RCC 7860 (cell line): ENCODE measurements at places on chromosomes 13 and 19.

DNA sequence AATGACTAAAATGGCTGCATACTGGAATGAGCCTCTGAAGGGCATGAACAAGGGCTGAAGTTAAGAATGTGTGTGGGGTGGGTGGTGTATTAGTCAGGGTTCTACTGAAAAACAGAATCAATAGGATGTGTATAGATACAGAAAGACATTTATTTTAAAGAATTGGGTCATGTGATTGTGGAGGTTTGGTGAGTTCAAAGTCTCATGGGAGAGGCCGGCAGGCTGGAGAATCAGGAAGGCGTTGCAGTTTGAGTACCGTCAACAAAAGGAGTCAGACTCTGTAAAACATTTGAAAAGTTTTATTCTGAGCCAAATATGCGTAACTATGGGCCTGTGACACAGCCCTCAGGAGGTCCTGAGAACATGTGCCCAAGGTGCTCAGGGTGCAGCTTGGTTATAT lies 24.5 kb upstream of the CYSLTR2 start:
- DNase-seq = no peak

DNA sequence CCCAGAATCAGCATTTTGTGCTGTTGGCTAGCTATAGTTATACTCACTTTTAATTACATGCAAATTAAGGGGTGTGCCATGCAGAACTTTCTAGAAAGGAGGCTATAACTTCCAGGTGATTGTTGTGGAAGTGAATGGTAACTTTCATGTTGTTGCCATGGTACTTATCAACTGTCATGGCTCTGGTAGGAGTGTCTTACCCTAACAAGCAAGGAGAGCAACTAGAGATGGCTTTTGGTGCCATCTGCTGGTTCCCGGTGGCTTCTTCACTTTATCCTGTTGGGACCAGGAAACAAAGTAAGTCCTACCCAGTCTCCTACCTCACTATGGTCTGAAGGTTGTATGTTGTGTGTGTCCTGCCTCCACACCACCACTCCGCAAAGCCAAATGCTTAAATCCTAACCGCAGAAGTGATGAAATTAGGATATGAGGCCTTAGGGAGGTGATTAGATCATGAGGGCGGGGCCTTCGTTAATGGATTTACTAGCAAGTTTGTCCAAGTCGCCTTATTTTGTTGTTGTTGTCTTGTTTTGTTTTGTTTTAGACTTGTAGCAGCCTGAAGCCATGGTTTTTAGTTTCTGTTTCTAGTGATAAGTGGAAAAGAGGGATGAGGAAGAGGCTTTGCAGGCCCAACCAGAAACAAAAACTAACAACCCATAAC lies 22.6 kb downstream of the FBXL12 start:
- peak; percentile 76 for DNase-seq

DNA sequence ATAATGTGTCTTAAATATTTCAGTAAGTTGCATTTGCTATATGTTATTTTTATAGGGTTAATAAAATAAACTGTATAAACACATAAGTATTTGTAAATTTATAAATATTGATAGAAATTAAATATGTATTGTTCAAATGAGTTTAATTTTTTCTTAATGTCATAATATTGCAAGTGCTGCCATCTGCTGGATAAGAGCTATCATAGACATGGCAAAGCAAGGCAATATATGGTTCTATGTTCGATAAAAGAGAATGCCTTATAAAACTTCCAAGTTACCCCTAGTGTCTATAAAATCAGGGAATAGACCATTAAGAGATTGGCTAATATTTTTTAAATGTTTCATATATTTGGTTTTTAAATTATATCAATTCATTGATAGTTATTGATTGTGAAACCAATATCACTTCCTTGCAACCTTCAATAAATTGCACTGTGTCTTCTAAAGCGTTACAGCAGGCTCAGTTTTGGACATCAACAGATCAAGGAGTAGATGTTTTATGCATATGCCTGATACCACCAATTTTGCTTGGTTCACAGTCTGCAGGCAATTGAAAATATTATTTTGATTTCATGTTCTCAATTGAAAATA lies 29.0 kb upstream of the SLITRK6 start:
- no peak for DNase-seq

- no peak for DNase-seq
These were observed 153.8 kb upstream of the SERP2 start for GRCh38 chr13:44219577-44220548.

DNA sequence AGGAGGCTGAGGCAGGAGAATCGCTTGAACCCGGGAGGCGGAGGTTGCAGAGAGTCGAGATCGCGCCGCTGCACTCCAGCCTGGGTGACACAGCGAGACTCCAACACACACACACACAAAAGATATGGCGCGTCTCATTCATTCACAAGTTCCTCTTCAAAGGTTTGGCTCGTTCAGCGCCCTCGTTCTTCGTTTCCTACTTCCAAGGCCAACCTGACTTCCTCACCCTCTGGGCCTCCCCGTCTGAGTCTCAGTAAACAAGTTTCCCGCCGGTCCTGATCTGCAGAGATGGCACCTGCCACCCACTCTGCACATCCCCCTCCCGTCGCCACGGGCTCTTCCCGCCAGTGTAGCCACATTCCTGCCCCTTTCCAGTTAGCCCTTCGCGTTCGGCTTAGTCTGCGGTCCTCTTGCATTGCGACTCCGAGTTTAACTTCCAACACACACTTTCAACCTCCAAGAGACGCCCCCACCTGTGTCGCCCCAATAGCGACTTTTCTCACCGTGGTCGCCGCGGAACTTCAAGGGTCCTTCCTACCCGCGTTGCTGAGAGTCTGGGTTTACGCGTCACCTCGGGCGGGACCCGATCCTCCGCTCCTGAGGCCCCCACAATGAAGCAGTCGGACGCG lies 1.3 kb upstream of the BSG start:
- DNase-seq = no peak

- DNase-seq = no peak
These were observed 21.3 kb downstream of the ZNF626 start for GRCh38 chr19:20640023-20640422.

DNA sequence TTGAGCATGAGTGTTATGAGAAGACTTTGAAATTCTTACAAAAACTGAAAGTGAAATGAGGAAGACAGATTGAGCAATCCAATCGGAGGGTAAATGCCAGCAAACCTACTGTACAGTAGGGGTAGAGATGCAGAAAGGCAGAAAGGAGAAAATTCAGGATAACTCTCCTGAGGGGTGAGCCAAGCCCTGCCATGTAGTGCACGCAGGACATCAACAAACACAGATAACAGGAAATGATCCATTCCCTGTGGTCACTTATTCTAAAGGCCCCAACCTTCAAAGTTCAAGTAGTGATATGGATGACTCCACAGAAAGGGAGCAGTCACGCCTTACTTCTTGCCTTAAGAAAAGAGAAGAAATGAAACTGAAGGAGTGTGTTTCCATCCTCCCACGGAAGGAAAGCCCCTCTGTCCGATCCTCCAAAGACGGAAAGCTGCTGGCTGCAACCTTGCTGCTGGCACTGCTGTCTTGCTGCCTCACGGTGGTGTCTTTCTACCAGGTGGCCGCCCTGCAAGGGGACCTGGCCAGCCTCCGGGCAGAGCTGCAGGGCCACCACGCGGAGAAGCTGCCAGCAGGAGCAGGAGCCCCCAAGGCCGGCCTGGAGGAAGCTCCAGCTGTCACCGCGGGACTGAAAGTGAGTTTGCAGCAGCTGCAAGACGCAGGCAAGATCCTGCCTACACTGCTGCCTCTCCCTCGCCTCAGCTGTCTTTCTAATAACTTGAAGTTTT lies at the start of gene TNFSF13B:
TSS of gene TNFSF13B (plus strand) at position 118 of the 728 bp plus-strand sequence. CDS start at position 296, 178 bp downstream.
- DNase-seq = peak; percentile 7

GRCh38 chr13:27267596-27267995 lies 3.0 kb upstream of the RASL11A start:
- no peak for DNase-seq

DNA sequence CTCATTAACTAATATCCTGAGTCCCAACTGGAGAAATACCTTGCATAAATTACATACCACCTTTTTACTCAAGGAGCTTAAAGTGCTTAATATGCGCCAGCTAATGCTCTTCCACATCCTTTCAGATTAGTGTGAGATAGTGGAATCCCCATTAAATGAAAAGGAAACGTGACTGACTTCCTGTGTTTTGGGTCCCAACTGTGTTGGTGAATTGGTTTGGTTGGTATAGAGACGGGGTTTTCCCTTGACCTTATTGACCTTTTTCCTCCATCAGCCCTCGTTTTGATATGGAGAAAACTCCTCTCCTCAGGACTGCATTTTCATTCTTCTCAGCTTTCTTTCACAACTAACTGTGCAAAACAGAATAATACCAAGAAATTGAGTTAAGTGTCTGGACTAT lies 163.5 kb downstream of the PAN3 start:
- no peak for DNase-seq

DNA sequence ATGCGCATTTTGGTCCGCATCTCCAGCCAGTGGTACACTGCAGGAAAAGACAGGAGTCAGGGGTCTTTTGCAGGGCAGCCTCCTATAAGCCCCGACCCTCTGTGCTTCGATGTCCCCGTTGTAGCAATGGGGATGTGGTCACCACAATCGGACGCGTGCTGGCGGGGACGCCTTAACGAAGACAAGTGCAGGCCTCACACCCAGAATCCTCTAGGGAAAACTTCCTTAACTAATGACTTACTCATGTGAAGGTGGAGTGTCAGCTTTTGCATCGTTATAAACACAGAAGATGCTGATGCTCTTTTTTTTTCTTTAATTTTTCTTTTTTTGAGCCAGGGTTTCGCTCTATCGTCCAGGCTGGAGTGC lies 22.1 kb downstream of the VASP start:
- no peak for DNase-seq

- no peak for DNase-seq
These were observed 33.2 kb upstream of the TFDP1 start for GRCh38 chr13:113551081-113552000.

GRCh38 chr13:53743906-53744305 lies 715.3 kb downstream of the OLFM4 start:
- no peak for DNase-seq

GRCh38 chr19:48768994-48769713 lies 13.8 kb downstream of the FGF21 start:
- no peak for DNase-seq

- DNase-seq = no peak
These were observed 41.8 kb upstream of the PNMA8B start for GRCh38 chr19:46537136-46538097.

- no peak for DNase-seq
These were observed 245.0 kb upstream of the SERP2 start for GRCh38 chr13:44128552-44129001.

GRCh38 chr13:36163286-36163685 lies 32.1 kb upstream of the DCLK1 start:
- no peak for DNase-seq

DNA sequence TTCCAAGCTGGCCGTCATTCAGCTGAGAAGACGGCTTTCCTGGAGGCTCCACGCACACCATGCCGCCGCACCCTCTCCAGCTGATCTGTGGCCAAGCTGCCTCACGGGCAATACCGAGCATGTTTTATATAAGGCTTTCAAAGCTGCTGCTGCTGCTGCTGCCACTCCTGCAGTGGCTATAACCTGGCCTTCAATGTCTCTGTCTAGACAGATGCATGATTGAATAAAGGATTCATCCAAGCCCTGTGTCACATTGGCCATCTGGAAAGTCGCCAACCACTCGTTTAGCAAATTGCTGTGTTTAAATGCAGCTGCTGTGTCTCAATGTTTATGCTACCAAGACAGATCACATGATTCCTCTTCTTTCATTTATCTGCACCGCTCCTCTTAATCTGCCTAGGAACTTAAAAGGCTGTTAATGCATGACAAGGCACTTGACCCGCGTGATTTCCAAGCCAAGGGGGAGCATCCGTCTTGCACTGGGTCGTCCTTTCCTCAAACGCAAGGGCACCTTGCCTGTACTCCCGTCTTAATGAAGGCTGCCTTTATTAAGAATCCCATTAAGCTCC lies 114.3 kb downstream of the TEX26 start:
- no peak for DNase-seq

- DNase-seq = peak; percentile 47
These were observed 9.0 kb upstream of the MEIS3 start for GRCh38 chr19:47428177-47428894.

GRCh38 chr19:41784743-41785142 lies 11.6 kb upstream of the CEACAM3 start:
- no peak for DNase-seq

DNA sequence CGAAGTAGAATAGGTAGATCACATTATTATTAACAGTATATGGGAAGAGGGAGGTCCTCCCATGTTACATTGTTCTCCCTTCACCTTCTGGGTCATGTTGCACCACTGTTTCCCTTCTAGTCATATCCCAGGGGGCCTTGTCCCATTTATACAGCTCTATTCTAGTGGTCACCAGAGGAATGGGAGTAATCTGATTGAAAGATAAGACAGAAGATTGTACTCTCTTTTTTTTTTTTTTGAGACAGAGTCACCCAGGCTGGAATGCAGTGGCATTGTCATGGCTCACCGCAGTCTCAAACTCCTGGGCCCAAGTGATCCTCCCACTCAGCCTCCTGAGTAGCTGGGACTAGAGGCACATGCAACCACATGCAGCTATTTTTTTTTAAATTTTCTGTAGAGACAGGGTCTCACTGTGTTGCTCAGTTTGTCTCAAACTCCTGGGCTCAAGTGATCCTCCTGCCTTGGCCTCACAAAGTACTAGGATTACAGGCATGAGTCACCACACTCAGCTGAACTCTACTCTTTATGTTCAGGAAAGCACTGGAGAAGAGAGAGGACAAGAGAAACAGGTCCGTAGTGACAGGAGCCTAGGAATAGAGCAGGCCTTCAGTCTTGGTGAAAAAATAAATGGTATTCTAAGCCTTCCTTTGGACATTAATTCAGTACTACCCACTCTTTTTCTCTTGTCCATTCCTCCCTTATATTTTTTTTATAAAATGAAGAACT lies 4.3 kb upstream of the ZNF529 start:
- DNase-seq = peak; percentile 56

- DNase-seq = no peak
These were observed 677 bp upstream of the LRCH1 start for GRCh38 chr13:46552303-46552682.

- DNase-seq = no peak
These were observed 2.4 kb downstream of the PLEKHJ1 start for GRCh38 chr19:2233601-2234280.

DNA sequence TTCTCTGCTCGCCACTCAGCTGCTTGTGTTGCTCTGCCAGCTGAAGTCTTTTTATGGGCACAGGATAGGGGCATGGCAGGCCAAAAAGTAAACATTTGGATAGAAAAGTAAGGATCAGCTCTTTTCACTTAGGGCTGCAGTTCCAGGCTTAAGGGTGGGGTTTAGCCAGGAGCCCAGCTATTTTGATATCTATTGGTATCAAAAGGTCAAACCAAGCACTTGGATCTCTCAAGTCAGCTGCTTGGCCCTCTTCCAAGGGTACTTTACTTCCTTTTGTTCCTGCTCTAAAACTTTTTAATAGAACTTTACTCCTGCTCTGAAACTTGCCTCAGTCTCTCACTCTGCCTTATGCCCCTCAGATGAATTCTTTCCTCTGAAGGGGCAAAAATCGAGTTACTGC lies 55.7 kb upstream of the ABCC4 start:
- DNase-seq = no peak

DNA sequence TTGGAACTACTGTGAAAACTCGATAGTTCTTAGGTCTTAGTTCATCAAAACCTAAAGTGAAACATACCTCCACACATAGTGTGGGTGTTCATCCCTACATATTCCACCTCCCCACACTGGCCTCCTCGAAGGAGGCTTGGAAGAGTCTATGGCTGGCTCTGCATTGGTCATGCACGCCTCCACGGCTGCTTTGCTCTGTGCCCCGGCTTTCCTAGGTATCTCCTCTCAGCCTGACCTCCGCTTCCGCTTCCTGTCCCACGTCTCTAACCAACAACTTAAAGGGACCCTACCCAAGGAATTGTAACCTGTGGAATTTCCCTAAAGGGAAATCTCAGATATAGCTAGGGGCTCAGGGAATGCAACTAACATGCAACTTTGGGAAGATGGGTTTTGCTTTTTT lies 79.7 kb upstream of the MBNL2 start:
- DNase-seq = peak; percentile 64
